ENCODE measurements at places on chromosomes 6 and 20.

DNA sequence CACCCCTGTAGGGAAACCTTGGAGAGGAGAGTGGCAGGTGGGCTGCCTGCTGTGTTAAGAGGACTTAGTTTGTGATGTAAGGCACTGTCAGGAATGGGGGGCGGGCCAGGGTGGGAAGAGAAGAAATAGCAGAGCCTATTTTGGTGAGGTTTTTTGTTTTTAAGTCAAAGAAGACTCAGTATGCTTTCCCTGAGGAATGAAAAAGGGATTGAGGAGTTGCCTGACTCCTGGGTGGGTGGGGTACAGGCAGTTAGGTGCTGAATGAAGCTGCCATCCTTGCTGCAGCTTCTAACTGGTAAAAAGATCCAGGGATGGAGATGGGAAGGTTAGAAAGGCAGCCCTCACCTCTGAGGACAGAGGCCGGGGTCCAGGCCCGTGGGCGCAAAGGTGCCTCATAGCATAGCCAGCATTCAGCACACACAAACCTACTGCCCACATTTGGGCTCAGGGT is 37.9 kb downstream of the PLCG1 start:
- DNase-seq, result no peak

DNA sequence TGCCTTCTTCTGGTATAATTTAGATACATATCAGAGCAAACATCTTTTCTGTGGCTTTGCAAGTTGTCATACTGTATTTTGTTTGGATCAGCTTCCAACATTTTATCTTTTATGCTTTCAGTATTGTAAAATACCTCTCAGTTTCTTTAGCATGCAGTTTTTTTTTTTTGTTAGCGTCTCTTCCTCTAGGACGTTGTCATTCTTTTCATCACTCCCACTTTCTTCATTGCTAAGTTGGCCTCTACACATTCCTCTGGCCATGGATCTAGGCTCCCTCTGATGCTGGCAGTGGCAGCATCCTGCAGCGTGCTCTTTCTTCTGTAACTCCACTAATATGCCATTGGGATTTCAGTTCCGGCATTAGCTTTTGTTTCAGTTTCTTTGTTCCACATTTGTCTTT is 21.7 kb downstream of the RPRD1B start:
- DNase-seq, result no peak

DNA sequence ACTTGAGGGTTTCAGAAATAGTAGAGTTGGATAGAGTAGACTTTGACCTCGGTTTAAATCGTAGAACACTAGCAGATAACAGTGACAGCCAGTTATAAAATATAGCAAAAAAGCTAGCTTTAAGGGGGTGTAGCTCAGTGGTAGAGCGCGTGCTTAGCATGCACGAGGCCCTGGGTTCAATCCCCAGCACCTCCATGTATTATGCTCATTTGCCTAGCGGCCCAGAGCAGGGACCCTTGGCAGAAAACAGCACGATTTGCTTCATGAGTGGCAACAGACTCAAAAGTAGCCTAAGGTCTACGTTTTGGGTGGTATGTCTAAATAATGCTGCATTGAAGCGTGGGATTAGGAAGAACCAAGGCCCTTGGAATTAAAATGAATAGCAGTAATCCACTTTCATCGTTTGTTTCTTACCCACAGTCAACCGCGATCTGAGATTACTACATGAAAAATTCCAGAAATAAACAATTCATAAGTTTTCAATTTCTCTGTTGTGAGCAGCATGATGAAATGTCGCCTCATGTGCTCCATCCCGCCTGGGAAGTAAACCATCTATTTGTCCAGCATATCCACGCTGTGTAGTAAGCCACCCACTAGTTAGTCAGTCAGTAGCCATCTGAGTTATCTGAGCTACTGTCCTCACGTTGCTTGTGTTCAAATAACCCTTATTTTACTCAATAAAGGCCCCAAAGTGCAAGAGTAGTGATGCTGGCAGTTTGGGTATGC is 184.9 kb downstream of the GPX5 start:
- DNase-seq, result no peak

DNA sequence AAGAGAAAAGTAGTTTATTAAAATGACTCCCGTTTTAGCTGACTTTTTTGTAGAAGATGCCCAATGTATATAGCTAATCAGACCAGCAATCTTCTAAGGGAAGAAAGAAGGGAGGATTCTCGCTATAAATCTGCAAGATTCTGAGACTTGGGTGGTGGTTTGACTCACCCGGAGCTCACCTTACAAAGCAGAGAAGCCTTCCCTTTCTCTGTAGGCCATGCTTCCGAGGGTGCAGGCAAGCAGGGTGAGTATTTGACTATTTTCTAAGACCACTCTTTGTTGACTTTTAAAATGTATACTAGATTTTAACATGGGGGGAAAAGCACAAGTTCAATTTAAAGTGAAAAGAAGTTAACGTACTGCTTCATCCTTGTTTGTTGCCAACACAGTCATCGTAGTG is 2.7 kb downstream of the OLIG3 start:
- no peak for DNase-seq

GRCh38 chr20:11080010-11080409 is 406.2 kb upstream of the JAG1 start:
- DNase-seq, result no peak

DNA sequence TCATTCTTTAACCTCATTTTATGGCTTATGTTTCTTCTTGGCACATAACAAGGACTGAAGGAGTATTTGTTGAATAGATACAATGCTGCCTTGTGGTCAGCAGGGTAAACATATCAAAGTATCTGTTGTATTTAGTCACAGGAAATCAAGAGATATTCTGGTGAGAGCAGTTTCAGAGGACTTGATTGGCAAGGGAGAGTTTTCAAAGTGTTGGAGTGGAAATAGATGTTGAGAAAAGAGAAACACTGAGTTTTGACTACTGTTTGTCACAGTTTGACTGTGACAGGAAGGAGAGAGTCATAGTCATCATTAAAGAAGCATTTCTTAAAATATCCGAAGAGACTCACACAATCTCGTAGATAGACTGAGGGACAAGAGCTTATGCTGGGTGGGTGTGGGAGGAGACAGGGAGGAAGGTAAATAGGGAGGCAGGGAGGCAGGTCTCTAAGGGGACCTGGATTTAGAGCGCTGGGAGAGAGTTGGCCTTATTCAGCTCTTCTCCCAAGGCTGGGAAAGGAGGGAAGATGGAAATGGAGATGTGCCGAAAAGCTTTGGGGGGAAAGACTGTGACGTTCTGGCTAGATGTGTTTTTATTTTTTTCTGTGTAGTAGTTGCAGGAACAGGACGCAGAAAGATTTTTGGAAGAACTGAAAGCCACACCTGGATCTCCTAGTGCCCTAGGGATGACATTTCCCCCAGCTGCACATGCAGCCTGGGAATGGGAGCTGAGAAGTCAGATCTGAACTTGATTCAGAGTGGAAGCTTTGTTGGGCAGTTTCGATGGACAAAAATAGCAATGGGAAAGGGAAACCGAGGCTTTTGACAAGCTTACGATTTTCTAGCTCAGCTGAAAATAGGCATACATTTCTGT is 65.0 kb upstream of the IFNGR1 start:
- no peak for DNase-seq

DNA sequence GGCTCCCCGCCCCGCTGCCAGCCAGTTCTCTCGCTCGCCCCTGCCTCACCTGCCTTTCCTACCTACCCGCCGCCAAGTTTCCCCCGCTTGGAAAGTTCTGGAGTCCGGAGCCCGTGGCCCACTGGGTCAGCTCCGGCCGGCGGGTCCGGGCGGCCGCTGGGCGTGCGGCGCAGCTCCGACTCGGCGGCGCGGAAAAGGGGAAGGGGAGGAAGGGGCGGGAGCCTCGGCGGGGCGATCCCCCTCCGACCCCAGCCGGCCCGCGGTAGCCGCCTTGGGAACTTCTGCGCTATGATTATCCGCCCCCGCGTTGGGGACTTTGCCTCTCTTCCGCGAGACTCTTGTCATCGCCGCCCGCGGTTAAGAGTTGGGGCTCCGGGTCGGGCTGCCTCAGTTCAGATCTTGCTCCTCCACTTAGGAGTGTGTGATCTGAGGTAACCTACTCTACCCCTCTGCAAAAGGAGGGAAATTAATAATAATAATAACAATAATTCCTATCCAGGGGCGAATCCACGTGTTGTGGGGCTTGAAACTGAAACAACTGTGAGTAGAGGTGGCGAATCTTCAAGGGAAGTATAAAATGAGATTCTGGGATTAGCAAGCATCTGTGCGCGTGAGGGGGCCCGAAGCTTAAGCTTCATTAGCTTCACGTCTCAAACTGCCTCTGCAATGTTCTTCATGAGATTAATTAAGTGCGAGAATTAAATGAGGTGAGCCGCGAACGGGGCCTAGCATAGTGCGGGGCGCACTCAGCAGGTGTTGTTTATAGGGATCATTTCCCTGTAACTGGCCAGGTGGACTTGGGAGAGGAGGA is 30.8 kb downstream of the SF3B5 start:
- DNase-seq, result peak; percentile 30

GRCh38 chr20:37280403-37280802 is 9.1 kb upstream of the MANBAL start:
- no peak for DNase-seq

DNA sequence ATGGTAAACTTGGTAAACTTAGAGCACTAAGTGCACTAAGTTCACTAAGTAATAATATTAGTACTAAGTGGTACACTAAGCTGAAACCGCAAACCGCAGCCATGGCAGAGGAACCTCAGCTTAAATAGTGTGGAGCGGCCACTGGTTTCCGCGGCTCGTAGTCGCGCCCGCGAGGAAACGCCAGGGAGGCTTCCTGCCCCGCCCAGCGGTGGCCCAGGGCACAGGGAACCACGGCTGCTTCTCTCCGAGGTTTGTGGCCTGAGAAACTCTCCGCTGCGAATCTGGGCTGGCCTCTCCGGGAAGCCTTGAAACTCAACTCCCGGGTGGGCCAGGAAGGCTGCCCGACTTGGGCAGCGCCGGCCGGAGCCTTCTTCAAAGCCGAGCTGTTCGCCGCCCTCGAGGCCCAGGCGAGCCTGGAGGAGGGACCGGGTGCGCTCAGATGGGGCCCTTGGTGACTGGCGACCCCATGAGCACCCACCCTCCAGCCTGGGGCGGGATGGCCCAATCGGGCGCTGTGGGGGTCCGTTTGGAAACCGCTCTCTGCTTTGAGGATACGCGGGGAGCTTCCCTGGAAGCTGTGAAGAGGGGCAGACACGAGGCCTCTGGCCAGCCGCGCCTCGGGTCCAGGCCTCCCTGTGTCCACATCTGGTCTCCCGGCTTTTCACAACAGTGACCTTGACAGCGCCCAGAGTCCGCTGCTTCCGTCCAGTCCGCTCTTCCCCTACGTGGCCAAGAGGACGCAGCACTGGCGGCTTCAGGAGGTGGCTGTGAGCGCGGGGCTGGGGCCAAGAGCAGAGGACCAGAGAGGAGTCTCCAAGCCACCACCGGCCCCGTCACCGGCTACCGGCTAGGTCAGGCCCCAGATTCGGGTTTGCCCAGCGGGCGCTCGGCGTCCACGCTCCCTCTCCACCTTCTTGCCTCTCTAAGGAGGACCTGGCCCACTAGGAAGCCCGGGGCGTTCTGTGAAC is 25.4 kb upstream of the HLA-E start:
- DNase-seq, result peak; percentile 27

DNA sequence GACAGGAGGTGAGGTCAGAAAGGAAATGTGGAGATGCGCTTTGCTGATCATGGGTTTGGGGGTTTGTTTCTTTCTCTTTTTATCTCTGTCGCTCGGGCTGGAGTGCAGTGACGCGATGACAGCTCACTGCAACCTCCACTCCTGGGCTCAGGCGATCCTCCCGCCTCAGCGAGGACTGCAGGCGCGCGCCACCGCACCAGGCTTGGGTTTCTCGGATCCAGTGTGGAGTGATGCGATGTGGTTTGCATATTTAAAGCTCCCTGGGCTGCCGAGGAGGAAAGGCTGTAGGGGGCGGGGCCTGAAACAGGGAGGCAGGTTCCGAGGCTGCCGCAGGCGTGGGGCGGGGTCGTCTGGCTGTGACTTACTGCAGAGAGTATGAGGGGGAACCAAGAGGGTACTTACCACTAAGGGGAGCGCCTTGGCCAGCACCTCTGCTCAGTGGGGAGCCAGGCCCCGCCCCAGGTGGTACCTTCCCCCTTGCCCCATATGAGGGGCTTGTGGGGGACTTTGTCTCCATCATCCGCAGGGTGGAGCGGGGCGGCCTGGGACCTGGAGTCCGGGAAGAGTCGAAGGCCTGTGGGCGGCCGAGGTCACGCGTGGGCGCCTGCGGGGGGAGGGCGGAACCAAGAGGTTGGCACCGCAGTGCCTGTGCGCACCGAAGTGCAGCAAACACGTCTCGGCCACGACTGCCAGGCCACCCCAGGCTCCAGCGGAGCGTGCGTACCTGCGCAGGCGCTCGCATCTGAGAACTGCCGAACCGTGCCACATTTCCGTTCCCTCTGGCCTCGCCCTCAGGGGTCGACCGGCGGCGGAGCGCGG is 12.7 kb upstream of the BAK1 start:
- peak; percentile 50 for DNase-seq

GRCh38 chr6:152695372-152696045 is 2.2 kb upstream of the MYCT1 start:
- DNase-seq, result no peak

DNA sequence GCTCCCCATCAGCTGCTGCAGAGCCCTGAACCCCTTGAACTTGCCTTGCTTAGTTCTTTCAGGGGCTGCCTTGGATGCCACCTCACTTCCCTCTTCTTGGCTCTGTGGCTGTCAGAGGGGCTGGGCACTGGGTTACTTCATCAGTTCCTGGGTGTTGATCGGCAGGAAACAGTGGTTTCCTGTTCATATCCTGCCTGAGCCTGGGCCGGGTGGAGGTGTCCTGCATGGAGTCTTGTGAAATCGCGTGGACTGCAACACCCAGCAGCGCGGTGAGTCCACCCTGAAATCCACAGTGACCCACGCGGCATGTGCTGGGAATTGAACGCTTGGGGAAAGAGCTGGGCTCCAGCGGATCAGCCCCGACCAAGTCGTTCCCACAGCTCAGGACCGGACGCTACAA is 97.5 kb downstream of the CDH26 start:
- no peak for DNase-seq

- no peak for DNase-seq
Observed at GRCh38 chr6:148835920-148836441, 89.2 kb downstream of the UST start.

- DNase-seq, result peak; percentile 78
Observed at GRCh38 chr20:62616728-62617621, 25.3 kb upstream of the SLCO4A1 start.

DNA sequence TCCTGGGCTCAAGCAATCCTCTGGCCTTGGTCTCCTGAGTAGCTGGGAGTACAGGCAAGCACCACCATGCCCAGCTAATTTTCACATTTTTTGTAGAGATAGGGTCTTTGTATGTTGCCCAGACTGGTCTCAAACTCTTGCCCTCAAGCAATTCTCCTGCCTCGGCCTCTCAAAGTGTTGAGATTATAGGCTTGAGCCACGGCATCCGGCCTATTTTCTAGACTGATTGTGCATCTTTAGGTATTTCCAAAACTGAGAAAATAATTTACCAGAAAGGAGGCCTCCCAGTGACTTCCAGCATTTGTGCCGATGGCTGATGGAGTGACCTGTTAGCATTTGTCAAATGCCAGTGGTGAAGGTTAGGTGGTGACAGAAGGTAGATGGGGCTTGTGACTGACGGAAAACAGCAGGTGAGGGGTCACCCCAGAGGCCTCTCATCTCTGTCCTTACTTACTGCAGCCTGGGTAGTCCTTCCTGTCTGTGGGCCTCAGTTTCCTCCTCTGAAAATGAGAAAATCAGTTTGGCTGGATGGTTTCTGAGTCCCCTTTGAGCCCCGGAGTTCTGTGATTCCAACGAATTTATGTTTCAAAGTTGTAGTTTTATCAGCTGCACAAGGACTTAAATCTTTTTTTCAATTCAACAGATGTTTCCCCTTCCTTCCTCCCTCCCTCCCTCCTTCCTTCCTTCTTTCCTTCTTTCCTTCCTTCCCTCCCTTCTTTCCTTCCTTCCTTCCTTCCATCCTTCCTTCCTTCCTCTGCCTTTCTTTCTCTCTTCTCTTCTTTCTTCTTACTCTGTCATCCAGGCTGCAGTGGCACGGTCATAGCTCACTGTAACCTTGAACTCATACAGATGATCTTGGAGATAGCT is 53.5 kb downstream of the TGM2 start:
- DNase-seq, result no peak
